LoVo (cell line): ENCODE measurements at places on chromosomes 5 and 9.

GRCh38 chr5:79488775-79489174 lies 25.2 kb downstream of the HOMER1 start:
- DNase-seq = no peak

DNA sequence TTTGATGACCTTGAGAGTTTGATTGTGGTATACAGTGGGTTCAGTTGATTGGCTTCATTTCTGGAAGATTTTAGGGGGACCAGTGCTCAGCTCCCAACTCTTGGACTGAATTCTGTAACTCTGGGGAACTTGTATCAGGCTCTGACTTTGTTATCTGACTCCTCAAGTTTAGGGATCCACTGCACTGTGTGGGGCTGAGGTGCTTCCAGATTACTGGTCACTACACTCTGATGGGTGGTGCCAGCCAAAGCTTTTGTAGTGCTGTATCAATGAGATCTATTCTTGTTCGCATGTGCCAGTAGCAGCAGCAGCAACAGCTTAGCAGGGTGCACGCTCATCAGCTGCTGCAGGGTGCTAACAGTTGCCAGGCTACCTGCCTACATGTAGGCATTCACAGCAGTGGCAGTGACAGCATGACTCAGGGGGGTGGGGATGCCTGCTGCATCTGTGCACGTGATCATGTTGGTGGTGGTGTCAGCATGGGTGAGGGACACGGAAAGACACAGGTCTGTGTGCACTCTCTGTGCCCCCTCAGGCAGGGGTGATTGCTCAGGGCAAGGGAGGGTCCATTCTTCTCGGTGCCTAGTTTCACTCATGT lies 438.8 kb upstream of the SEMA6A start:
- DNase-seq = no peak

- DNase-seq = no peak
Measured at GRCh38 chr5:98588215-98588614, 185.2 kb upstream of the RGMB start.

DNA sequence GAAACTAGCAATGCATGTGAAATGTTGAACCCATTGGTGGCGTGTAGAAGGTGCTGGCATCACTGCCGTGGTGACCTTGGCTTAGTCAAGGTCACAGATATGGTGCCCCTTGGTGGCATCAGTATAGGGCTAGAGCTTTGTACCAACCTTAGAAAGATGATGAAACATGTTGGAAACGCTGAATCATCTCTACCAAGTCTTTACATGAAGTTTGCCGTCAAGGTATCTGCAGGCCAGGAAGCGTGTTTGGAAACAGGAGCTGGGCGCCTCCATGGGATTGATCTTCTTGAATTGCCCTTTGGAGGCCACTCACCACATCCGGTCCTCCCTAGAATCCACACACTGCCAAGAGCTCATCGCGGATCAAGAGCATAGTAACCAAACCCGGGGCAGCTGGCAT lies 16.9 kb upstream of the BOD1 start:
- DNase-seq = no peak

DNA sequence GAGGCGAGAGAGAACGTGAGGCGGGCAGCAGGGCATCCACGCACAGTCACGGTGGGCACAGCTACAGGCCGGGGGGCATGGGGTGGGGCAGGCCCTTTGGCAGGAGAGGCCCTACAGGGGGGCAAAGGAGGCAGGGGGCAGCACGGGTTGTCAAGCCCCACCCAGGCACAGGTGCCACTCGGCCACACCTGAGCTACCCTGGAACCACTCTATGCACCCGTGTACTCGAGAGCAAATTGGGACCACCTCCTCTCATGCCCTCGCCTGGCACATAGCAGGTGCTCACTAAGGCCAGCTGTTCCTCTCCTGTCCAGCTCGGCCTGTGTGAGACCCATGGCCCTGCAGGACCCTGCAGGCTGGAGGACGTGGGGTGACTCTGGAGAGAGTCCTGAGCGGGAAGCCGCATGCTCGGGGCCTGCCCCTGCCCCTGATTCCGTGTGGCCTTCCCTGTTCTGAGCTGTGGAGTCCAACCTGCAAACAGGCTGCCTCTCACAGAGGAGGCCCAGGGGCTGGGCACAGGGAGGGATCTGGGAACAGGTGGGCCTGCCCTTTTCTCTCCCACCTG lies 31.4 kb upstream of the SARDH start:
- no peak for DNase-seq

DNA sequence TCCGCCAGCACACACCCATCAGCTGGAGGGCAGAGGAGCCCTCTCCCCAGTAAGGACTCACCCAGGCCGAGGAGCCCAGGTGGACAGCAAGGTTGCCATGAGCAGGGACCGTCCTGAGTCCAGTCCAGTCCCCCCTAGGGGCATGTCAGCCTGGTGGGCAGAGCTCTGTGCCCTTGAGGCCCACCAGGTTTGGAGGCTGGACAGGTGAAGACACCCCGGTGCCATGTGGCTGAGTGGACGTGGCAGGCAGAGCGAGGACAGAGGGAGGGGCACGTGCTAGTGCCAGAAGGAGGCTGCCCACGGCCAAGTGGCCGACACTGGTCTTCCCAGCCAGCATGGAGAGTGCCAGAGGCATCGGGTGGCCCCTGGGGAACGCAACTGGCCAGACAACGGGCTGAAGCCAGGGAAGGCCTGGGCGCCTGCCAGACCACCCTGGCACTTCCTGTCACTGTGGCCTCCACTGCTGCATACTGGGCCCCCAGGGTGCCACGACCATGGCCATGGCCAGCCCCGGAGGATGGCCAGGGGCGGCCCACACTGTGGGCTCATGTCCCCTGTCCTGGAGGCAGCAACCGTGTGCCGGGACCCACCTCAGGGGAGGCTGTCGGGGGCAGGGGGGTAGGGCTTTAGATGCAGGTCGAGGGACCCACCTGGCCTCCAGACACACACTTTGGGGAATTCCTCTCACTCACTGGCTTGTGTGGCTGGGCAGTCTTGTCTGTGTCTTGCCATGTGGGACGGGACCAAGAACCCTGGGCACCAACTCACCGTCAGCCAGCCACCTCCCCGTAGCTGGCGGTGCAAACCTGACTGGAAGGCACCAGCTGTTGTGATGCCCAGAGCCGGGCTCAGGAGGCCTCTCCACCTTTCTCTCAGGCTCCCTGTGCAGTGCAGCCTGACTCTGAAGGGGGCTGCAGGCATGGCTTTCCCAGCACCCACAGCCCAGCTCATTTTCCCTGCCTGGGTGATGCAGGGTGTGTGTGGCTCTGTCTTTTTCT lies 42.3 kb upstream of the LPCAT1 start:
- DNase-seq = no peak

DNA sequence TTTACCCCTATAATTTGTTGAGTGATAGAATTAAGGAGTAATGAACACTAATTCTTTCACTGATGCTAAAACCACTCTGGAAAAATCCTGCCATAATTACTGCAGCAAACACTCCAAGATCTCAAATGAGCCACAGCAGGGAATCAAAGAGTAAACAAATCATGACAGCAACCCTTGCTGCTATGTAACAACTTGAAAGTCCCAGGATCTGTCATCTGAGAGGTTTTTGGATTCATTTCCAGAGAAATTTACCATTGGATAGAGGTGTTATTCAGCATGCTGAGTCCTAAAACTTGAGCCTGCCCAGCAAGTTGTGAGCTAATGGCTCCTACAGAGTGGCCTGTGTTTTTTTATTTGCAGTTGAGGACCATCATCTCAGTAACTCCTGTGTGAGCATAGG lies 59.2 kb downstream of the PRLR start:
- DNase-seq = no peak

DNA sequence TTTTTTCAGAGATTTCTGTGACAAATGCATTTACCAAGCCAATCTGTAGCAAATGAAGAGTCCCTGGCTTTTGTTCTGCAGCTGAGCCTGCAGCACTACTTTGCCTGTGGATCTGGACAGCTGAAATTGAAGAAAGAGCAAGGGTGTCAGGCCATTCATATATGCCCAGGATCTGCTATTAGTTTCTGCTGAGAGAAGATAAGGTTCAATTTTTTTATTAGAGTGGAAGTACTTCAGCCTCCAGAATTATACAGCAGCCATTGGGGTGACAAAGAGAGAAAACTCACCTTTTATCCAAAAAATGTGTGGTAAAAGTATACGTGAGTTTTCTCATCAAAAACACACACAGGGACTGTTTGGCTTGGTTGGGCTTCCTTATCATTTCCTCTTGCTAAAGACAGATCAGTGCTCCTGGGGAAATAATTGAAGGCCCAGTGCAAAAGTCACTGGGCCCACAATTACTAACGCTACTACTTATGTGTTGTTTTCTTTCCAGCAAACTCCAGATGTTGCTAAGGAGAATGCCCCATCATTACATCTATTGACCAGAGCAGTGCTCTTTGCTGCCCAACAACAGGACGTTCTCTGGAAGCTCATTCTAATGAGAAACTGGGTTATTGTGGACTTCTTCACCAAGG lies 138.6 kb downstream of the CEMIP2 start:
- no peak for DNase-seq

DNA sequence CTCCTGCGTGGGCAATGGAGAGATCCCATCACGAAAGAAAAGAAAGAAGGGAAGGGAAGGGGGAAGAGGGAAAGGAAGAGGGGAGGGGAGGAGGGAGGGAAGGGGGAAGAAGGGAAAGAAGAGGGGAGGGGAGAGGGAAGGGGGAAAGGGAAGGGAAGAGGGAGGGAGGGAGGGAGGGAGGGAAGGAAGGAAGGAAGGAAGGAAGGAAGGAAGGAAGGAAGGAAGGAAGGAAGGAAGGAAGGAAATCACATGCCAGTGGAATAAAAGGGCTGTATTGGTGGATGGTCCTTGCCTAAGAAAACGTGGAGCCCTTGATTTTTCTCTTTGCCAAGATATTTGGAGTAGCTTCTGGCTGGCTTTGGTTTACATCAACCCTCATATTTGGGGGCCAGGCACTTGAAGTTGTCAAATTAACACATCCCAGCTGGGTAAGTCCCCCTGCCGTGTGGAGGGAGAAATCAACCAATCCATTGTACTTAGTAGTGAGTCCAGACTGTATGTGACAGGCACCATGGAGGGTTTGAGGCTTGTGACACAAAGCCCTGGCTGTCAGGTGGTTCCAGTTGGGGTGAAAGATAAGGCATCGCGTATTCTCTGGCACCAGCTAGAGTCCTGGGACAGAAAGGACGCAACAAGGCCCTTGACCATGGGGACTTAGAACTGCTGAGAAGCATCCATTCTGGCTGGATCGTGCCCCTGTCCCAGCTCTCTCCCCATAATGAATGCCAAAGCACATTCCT lies 23.7 kb downstream of the IDNK start:
- no peak for DNase-seq

- no peak for DNase-seq
Measured at GRCh38 chr5:139105621-139106071, 92.5 kb downstream of the SIL1 start.

DNA sequence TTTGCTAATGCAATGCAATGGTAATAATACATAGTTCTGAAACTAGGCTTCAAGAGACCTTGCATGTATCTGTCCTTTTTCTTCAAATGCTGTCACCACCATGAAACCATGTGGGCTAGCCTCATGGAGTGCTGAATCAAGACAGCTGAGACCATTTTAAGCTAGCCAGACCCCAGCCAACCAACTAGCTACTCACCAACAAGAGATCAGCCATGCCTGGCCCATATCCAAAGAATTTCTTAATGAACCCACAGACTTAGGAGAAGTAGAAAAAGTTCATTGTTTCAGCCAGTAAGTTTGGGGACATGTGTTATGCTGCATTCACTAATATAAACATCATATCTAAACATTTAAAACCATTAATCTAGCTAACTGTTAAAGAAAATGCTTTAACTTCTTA lies 139.8 kb upstream of the EDIL3 start:
- DNase-seq = no peak

- no peak for DNase-seq
Measured at GRCh38 chr9:71816916-71817451, 48.7 kb upstream of the CEMIP2 start.
